ENCODE measurements at places on chromosomes 11 and 22. TPM values are rescaled to one million over a fixed set of nuclear protein-coding genes. Genes with fewer than 3 reads are reported as not detected.
A peak's percentile ranks its signal among the peaks of the same experiment; 100 is the strongest.

GRCh38 chr11:116786966-116787365, 857 bp downstream of the ZPR1 start:
- no peak for DNase-seq
- H3K36me3 ChIP-seq, result peaks cover 10% of the 10 kb centered on the region
- peaks cover 48% of the 10 kb centered on the region for H3K4me1 ChIP-seq
- peak overlapping the region; percentile 42 for H3K4me3 ChIP-seq
- H3K27ac ChIP-seq, result no peak overlapping the region

- no peaks in the 10 kb centered on the region for H3K27me3 ChIP-seq
- H3K27ac ChIP-seq, result peak overlapping the region; percentile 37
- H3K36me3 ChIP-seq, result no peaks in the 10 kb centered on the region
Observed at GRCh38 chr11:34356130-34356529, 1.7 kb downstream of the ABTB2 start.

GRCh38 chr22:45667486-45667885, 4.1 kb upstream of the ATXN10 start:
- H3K4me1 ChIP-seq, result peaks cover 4% of the 10 kb centered on the region
- H3K27ac ChIP-seq, result peak overlapping the region; percentile 53
- H3K27me3 ChIP-seq, result no peaks in the 10 kb centered on the region
- H3K4me3 ChIP-seq, result no peak overlapping the region
- no peaks in the 10 kb centered on the region for H3K36me3 ChIP-seq

GRCh38 chr11:13761716-13762115, 93.2 kb downstream of the FAR1 start:
- no peaks in the 10 kb centered on the region for H3K27me3 ChIP-seq
- DNase-seq, result no peak
- no peaks in the 10 kb centered on the region for H3K4me1 ChIP-seq
- no peaks in the 10 kb centered on the region for H3K36me3 ChIP-seq

GRCh38 chr11:116835791-116836631, 1.4 kb downstream of the APOA1 start:
- no peak for DNase-seq
- no peaks in the 10 kb centered on the region for H3K27me3 ChIP-seq
- H3K4me1 ChIP-seq, result peaks cover 68% of the 10 kb centered on the region
- peak overlapping the region; percentile 58 for H3K4me3 ChIP-seq
- H3K27ac ChIP-seq, result peak overlapping the region; percentile 86

GRCh38 chr11:74646954-74647353, 54.6 kb downstream of the POLD3 start:
- H3K27me3 ChIP-seq, result no peaks in the 10 kb centered on the region
- H3K36me3 ChIP-seq, result no peaks in the 10 kb centered on the region
- peaks cover 7% of the 10 kb centered on the region for H3K4me1 ChIP-seq
- H3K27ac ChIP-seq, result no peak overlapping the region
- H3K4me3 ChIP-seq, result no peak overlapping the region

DNA sequence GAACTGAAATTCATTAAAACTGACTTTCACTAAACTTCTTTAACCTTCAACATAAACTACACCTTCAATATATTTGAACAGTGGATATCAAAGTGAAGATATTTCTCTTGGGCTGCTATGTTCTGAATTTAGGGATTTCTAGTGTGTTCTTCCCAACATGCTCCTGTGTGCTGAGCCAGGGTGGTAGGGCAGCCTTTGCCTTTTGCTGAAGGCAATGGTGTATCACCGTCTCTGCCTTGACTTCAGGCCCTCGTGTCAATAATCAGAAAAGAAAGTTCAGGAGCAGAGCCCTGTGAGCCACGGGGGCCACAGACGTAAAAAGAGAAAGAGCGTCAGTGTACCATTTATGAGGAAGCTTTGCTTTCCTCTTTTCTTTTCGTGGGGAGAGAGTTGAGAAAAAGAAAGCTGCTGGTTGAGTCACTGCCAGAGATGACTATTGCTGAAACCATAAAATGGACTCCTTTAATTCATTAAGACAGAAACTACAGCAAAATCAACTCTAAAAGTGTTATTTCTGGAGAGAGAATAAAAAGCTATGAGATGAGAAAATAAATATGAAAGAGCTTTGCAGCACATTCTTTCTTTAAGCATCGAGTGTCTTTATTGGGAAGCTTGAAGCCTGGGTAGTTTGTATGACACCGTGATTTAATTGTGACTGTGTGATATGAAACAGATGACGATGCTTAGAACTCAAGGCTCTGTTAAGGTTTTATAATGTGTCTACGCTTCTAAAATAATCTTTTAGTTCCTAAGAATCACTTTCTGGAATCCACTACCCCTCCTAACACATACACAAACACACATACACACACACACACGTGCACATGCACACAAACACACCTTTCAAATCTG, 271.8 kb upstream of the MTNR1B start:
- H3K4me1 ChIP-seq, result no peaks in the 10 kb centered on the region
- H3K4me3 ChIP-seq, result no peak overlapping the region
- peaks cover 2% of the 10 kb centered on the region for H3K27me3 ChIP-seq
- no peaks in the 10 kb centered on the region for H3K36me3 ChIP-seq
- H3K27ac ChIP-seq, result no peak overlapping the region

DNA sequence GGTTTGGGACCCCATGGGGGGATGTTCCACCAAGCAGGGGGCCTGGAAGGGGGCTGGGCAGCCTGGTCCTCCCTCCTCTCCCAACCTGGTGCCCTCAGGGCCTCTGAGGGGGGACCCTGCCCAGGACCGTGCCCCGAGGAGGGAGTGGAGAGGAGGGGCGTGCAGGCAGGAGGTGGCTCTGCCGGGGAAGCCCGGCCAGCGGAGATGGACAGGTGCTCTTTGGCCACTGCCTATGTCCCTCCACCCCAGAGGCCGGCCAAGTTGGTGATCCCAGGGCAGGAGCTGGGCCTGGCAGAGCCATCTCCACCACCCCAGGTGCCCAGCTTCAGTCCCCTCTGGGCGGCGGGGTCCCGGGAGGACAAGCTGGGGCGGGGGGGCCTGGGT, 2.4 kb downstream of the MUC2 start:
- no peaks in the 10 kb centered on the region for H3K27me3 ChIP-seq
- H3K4me3 ChIP-seq, result no peak overlapping the region
- H3K27ac ChIP-seq, result no peak overlapping the region
- no peaks in the 10 kb centered on the region for H3K36me3 ChIP-seq
- peaks cover 3% of the 10 kb centered on the region for H3K4me1 ChIP-seq

GRCh38 chr11:61121917-61122316, 19.6 kb downstream of the CD5 start:
- H3K4me1 ChIP-seq, result no peaks in the 10 kb centered on the region
- H3K27me3 ChIP-seq, result no peaks in the 10 kb centered on the region
- no peaks in the 10 kb centered on the region for H3K36me3 ChIP-seq
- no peak for DNase-seq
- H3K27ac ChIP-seq, result no peak overlapping the region
- H3K4me3 ChIP-seq, result no peak overlapping the region

DNA sequence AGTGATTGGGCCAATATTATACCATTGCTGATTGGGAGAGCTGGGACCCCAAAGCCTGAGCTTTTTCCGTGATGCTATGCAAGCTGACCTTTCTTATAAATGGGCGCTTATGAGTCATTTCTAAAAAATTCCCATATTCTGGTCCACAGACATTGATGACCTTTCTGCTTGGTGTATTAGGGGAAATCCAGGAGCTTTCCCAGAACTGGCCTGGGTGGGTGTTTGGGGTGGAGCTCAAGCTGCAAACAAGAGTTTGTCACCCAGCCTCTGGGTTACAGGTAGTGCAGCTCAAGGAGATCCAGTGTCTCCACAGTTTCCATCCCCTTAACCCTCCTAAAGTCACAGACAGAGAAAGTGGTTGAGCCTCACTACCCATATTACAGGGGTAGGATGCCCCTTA, 67.7 kb downstream of the CCDC81 start:
- no peak overlapping the region for H3K27ac ChIP-seq
- no peak for DNase-seq
- H3K27me3 ChIP-seq, result no peaks in the 10 kb centered on the region
- no peak overlapping the region for H3K4me3 ChIP-seq
- H3K36me3 ChIP-seq, result no peaks in the 10 kb centered on the region

The MPPED2 gene
- 0.57 TPM for polyA plus RNA-seq

The TNNT3 gene
- polyA plus RNA-seq, result 0.06 TPM

The MN1 gene
- 0.17 TPM for polyA plus RNA-seq

The MS4A12 gene
- polyA plus RNA-seq, result not detected

All from liver (tissue), 10 donors.